GM10248 (cell line): ENCODE measurements at places on chromosomes 7 and 10.

- DNase-seq = no peak
These were observed 744 bp downstream of the TRIP6 start for GRCh38 chr7:100867776-100868485.

DNA sequence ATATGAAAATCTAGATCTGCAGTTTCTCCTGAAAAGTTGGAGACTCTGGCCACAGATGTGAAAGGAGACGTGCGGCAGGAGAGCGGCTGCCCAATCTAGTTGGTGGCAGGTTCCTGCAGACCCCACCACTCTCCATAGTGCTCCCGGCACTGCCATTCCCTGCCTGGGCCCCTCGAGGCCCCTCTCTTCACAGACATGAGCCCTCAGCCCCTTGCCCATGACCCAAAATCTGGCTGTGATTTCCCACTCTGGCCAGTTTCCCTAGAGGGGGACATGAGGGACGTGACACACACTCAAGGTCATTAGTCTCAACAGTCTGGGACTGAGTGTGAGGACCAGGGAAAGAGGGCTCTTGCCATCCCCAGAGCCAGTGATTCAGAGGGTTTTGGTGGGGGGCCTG, 138.7 kb downstream of the PTPN20 start:
- no peak for DNase-seq

GRCh38 chr7:93279541-93279940, 47.4 kb downstream of the VPS50 start:
- no peak for DNase-seq

- no peak for DNase-seq
These were observed 81.1 kb downstream of the SVIL start for GRCh38 chr10:29553544-29554250.

- DNase-seq = no peak
These were observed 230.7 kb upstream of the FZD1 start for GRCh38 chr7:91033574-91033973.

DNA sequence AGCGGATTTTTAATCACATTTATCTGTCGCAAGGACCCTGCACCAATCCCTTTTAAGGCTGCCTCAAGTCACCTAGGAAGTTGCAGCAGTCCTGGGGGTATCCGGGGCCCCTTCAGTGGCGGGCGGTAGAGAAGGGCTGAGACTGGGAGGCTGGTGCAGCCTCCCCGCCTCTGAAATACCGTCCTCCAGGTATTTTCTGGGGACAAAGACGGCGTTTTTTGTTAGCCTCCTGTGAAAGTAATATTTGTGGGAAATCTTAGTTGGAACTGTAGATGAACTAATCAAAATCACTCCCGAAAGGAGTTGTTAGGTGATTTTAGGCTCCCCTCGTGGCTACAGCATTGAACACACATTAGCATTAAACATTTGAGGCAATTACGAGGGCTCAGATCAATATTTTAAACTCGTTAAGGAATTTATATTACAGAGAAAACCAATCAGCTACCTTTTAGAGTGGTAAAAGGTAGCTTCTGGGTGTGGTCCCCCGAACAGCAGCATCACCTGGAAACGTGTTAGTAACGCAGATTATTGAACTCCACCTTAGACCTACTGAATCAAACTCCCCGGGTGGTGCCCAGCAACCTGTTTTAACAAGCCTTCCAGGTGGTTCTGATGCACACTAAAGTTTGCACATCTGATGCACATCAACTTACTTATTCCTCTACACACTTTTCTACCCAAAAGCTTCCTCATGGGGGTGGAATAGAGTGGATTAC, 530 bp upstream of the ANXA7 start:
- no peak for DNase-seq
